ENCODE measurements at places on chromosomes 16 and 17.
A peak's percentile ranks its signal among the peaks of the same experiment; 100 is the strongest.

DNA sequence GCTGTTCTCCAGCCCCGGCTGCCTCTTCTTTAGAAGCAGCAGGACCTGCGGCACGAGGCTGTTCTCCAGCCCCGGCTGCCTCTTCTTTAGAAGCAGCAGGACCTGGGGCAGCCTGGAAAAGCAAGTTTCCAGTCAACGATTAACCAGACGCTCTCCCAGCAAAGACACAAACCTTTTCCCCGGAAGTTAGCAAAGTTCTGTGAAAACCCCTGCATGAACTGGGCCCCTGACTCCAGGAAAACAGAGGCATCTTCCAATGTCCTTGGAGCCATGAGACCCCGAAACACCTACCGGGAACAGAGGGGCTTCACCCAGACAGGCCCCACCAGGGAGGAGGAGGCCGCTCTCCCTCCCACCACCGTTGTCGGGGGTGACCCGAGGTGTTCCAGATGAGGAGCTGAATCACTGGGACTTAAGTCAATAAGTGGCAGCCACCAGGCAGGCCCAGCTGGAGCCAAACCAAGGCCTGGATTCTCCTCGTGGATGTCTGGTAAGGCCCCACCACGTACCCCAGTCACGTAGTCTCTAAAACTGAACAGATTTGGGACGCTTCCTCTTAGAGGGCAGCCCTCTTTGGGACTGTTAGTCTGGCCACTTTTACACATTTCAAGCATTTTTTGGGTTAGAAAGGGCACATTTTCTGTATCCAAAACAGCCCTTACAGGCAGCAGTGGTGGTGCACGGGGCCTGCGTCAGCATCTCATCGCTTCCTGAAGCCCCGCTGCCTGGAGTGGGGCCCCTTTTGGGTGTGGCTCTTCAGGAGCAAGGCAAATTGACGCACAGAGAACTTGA, at the start of gene RPH3AL:
Gene RPH3AL, minus strand, starts transcription at position 387 of the 792 bp plus-strand sequence. CDS start 25,264 bp downstream, outside the sequence.
- DNase-seq: peak; percentile 78

GRCh38 chr17:15650741-15651582, 31.5 kb upstream of the FBXW10B start:
- no peak for DNase-seq

DNA sequence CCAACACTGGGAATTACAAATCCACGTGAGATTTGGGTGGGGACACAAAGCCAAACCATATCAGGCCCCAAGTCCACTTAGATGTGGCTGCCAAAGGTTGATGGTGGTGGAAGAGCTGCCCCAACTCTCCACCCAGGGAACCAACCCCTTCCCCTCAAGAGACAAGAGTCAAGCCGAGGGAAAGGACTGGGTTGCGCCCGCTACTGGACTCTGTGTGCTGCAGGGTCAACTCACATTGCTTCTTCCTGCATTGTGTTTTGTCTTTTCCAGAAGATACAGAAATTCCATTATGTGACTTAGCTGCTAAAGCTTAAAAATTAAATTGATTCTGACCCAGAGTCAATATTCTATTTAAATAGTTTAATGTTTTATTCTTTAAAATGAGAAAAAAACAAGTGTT, 58.5 kb downstream of the ADAMTS18 start:
- DNase-seq: no peak

DNA sequence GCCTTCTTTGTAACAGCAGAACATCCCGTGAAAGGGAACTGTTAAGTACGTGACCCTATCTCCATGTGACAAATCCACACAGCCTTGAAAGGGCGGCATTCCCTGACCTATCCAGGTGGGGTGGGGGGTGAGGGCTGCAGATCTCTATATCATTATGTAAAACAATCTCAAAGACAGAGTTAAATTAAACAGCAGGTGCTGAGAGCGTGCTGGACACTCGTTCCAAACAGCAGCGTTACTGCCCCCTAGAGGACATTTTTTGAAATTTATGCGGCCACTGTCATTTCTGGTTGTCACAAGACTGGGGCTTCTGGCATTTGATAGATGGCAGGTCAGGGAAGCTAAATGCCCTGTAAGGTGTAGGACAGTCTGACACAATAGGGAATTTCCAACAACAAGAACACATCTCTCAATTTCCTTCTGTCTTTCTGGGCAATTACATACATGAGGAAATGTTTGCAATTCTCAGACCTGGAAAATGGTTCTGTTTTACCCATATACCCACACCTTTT, 6.7 kb upstream of the SLC25A39 start:
- DNase-seq: peak; percentile 64

DNA sequence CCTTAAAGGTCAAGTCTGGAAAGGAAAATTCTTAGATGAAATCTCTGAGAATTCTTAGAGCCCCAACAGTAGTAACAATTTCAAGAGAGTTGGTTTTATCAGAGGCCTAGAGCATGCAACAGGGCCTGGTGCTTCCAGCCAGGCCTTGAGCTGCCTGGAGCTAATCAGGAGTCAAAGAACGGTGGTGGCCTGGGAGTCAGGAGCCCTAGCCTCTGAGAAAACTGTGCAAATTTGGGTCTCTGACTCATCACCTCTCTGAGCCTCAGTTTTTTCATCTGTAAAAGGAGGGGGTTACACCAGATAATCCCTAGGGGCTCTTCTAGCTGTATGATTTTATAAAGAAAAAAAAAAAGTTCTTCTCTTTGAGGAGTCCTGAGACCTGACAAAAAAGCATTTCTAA, 227.3 kb upstream of the RPL38 start:
- DNase-seq: no peak

DNA sequence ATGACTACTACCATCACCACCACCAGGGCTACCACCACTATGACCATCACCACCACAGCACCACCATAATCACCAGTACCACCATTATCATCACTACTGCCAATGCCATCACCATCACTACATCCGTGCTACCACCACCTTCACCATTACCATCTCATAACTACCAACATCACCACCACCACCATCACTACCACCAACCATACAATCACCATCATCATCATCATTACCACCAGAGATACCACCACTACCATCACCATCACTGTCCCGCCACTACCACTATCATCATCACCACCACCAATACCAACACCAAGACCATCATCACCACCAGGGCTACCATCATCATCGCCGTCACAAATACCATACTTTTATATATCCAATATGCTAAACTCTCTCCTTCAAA, 369.6 kb upstream of the DYNLRB2 start:
- no peak for DNase-seq

DNA sequence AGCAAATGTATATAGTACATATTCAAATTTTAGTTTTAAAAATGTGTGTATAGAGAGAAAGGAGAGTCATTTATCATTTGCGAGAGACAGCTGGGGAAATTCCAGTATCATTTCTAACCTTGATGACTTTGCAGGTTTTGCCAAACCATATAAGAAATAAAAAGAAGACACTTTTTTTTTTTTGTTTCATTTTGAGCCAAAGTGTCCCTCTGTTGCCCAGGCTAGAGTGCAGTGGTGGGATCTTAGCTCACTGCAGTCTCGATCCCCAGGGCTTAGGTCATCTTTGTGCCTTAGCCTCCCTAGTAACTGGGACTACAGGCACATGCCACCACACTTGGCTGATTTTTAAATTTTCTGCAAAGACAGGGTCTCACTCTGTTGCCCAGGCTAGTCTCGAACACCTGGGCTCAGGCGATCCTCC, 38.4 kb upstream of the VWA3A start:
- DNase-seq: no peak

- no peak for DNase-seq
Observed at GRCh38 chr17:35978346-35978745, 3.0 kb downstream of the CCL16 start.

GRCh38 chr16:1818873-1819525, 7.6 kb downstream of the HAGH start:
- no peak for DNase-seq

GRCh38 chr17:5031365-5032082, 3.7 kb downstream of the SLC52A1 start:
- DNase-seq: peak; percentile 78

DNA sequence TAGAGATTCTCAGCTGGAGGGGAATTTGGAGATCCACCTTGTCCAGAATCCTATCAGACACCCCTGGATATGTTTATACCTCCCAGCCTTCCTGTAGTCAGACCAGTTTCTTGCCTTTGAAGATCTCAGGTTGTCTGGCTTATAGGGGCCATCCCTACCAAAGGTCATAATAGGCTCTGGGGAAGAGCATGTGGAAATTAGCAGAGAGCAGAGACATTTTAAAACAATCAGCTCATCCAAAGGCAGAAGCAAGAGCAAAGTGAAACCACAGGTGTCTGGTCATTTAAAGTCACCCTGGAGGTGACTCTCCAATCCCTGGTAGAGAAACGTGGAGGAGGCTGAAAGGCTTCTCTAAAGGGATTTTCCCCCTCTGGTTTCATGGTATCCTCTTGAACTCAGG, 299.3 kb upstream of the EEF2KMT start:
- DNase-seq: no peak

Data from HuH-7.5 (cell line).